ENCODE measurements at places on chromosomes 1 and 21.

GRCh38 chr1:167479331-167479979, 38.9 kb downstream of the CD247 start:
- DNase-seq, result no peak

DNA sequence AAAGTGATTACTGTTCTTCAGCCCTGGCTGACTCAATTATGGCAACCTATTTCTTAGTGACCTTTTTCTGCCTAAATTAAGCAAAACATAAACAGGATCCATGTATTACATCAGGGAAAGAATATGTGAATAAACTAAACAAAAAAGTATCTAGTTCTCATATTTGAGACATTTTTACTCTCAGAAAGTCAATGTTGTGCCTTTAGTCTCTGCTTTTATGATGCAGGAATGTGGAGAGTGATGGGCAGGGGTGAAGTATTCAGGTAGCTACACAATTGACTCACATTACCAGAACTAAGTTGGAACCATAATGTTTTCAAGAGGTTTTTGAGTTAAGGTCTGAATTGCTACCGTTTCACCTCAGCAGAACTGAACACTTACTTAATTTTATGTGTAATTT, 462.7 kb upstream of the CXADR start:
- no peak for DNase-seq

GRCh38 chr1:56728964-56729363, 83.8 kb downstream of the PRKAA2 start:
- DNase-seq, result no peak

GRCh38 chr1:88117597-88117996, 566.5 kb upstream of the PKN2 start:
- no peak for DNase-seq

DNA sequence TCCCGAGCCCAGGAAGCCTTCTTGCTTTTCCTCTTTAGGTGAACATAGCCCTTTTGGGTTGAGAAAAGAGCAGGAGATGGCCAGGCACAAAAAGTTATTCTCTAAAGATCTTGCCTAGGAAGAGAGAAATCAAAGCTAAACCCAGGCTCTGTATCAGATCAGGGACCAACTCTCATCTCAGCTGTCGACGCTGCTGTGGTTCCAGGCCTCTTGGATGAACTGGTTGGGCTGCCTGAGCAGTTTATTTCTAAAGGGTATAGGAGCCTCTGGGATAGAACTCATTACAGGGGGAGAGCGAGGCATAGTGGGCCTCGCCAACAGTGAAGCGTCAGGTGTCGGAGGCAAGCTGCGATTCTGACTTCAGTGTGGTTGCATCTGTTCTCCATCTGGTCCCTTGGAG, 82.6 kb upstream of the F3 start:
- DNase-seq, result no peak

DNA sequence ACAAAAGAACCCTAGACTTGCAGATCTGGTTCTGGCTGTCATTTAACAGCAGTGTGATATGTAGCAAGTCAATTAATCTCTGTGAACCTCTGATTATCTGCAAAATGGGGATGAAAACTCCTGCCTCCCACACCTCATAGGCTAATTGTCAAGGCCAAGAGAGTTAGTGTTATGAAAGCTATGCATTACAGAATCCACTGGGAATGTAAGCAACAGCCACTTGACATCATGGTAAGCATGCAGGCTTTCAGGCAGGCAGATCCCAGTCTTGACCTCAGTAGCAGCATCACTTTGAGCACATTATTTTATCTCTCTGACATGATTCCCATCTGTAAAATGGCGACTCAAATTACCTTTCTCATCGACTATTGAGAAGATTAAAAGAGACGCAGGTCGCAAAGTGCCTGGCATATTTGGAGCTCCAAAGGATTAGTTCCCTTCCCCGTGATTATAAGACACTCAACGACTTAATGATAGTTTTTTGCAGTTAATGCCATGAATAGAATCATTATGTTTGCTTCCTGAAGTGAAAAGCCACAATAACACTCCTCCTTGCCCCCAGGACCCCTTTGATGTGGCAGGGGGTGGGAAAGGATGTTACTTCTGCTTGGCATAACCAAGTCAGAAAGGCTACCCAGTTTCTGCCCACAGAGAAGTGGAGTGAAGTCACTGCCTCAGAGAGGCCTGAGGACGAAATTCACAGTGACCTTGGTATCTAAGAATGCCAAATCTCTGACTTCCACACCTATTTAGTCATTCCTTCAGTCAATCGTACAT, 273.0 kb upstream of the NFIA start:
- no peak for DNase-seq

GRCh38 chr1:205353612-205354011, 3.1 kb downstream of the KLHDC8A start:
- DNase-seq, result peak; percentile 44

DNA sequence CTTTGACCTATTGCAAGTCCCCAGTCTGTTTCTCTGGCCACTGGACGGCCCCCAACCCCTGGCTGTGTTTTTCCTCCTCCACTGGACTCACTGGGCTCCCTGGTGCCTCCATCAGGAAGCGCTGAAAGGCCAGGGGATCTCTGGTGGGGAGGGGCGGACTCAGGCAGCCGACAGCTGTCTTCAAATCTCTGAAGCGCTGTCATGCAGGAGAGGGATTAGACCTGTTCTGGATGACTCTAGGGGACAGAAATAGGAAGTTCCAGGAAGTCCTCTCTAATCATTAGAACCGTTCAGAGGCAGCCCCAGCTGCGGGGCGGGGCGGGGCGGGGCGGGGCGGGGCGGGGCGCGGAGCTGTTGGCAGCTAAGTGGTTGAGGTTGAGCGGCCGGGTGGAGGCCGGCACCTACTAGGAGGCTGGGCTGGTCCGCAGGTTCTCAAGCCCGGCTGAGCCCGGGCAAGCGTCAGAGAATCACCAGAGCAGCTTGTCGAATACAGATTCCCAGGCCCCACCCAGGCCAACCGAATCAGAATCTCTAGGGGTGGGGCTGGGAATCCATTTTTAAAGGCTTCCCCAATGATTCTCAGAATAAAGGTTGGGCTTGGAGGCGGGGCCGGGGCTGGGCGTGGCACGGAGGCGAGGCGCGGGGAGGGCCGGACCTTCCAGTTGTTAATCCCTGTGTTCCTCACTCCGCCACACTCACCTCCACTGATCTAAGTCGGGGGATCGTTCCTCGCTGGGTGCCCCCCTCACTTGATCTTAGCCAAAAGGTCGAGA, 11.4 kb upstream of the PHLDA3 start:
- DNase-seq, result peak; percentile 79

DNA sequence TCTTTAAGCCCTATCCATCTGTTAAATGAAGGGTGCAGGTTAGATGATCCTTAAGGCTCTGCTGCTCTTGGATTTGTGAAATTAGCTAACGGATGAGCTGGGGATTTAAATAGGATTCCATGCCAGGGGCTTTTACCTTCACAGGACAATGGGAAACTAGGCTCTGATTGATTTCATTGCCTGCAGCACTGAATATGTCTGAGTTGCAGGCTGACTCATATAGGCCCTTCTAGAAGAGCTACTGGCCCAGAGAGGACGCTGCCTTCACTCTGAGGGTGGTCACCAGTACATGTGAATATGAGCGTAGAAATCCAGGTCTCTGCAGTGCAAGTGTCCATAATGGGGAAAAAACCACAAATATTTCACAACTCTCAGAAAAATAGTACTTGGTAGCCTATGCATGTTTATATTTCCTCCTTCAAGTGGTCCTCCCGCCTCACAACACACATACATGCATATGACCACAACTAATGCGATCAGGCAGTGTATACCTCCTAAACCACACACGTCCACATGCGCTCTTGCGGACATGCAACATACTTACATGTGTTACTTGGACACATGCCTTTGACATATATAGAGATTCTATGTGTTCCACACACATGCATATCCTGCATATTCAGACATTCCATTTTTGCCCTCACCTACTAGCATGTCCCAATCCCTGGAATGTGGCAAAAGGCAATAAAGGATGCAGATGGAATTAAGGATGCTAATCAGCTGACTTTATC, 233.8 kb upstream of the JUN start:
- DNase-seq, result peak; percentile 75

GRCh38 chr1:25193229-25193628, 39.1 kb downstream of the SYF2 start:
- no peak for DNase-seq

Measured in amniotic epithelial cell (primary cell).